ENCODE measurements at places on chromosomes 5 and 9.

- DNase-seq: no peak
These were observed 203.2 kb downstream of the RAB3C start for GRCh38 chr5:58786035-58786434.

DNA sequence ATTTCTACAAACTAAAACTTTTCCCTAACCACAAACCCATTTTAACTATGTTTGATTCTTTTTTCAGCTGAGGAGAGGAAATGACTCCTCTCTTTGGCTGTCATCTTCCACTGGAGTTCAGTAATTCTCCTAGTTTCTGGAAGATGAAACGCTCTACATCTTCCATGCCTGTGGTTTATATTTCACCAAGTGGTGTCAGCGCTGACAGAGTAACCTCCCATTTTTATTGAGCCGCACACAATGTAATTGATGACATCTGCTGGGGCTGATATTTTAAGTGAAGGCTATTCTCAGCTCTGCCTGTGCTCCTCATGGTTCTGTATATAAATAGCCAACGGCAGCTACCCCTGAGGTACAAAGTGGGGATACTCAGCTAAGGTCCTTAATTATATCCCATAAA lies 234.6 kb downstream of the SPOCK1 start:
- no peak for DNase-seq

GRCh38 chr5:94244921-94245320 lies 373.5 kb downstream of the KIAA0825 start:
- DNase-seq: no peak

DNA sequence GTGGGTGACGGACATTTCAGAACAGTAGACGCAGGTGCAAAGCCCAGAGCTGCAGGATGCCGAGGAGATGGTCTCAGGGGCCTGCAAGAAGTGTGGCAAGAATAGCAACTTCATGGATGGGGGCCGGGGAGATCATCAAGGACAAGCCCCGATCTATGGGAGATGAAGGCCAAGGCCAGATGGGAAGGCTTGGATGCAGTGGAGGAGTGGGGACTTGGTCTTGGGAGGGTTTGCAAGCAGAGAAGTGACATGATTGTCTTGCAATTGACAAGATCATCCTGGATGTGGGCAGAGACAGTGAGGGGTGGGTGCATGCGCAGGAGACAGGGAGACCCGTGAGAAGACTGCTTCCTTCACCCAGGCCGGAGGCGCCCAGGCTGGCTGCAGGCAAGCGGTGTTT lies 198.1 kb downstream of the CDK5RAP2 start:
- no peak for DNase-seq

GRCh38 chr5:135139381-135140134 lies 105.5 kb upstream of the PITX1 start:
- DNase-seq: no peak

DNA sequence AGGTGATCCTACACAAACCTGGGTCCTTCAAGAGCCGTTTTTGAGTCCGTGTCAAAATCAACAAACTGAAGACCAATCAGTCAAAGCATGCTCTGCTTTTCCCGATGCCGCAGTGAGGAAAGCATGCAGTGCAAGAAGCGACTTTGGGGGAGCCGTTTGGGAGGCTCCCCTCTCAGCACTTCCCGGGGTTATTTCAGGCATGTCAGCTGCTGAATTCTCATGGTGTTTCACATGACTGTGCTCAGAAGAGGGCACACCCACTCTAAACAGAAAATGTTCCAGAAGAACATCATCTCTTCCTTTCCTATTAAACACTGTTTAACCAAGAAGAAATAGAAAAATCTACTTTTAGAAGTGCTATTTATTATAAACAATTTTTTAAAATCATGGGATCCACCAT lies 125.5 kb downstream of the EPB41L4A start:
- DNase-seq: no peak

DNA sequence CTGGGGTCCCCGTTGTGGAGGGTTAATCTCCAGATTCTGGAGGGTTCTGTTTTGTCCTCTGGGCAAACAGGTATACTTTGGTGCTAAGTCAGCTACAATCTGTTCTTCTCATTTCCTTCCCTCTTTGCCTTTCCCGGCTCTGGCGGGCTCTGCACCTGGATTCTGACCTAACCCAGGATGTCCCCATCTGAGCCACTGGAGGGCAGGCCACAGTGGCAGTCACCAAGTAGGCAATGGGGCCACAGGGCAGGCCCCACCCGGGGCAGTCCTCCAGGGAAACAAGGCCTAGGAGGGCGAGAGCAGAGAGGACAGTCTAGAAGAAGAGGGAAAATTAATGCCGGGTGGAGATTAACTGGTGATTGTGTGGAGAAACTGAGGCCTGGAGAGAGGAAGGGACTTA lies 40.4 kb upstream of the HRH2 start:
- DNase-seq: no peak

GRCh38 chr5:135426102-135427082 lies 20.8 kb downstream of the DCANP1 start:
- DNase-seq: no peak

- DNase-seq: no peak
These were observed 714.5 kb upstream of the WWC1 start for GRCh38 chr5:167576897-167577296.

GRCh38 chr9:114690308-114690707 lies 8.3 kb upstream of the TEX48 start:
- no peak for DNase-seq

- DNase-seq: no peak
These were observed 16.1 kb downstream of the GSN start for GRCh38 chr9:121283856-121284732.

- no peak for DNase-seq
These were observed 94.7 kb upstream of the ADAMTSL1 start for GRCh38 chr9:18379073-18379811.

- no peak for DNase-seq
These were observed 254.8 kb downstream of the CDK5RAP2 start for GRCh38 chr9:120324996-120325642.
